ENCODE measurements at places on chromosomes 1 and 21.

- DNase-seq, result no peak
Measured at GRCh38 chr1:29833581-29833980, 597.3 kb downstream of the PTPRU start.

GRCh38 chr1:154760469-154760933 is 109.6 kb downstream of the KCNN3 start:
- no peak for DNase-seq

GRCh38 chr1:16387201-16388188 is 20.5 kb downstream of the SZRD1 start:
- DNase-seq, result no peak

DNA sequence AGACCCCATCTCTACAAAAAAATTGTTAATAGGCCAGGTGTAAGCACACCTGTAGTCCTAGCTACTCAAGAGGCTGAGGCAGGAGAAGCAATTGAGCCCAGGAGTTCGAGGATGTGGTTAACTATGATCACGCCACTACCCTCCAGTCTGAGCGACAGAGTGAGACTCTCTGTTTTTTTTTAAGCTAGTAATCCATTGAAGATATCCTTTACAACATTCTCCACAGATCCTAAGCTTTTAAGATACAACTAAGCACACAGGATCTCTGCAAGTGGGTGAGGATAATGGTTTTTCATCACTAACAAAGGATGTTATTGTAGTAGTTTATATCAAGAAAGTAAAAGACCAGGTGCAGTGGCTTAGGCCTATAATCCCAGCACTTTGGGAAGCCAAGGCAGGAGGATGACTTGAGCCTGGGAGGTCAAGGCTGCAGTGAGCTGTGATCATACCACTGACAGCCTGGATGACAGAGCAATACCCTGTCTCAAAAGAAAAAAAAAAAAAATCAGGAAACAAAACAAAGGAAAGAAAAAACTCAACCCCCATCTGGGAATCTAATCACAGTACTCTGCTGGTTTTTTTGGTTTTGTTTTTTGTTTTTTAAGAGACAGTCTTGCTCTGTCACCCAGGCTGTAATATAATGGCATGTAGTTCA is 166.1 kb downstream of the RERE start:
- DNase-seq, result no peak

DNA sequence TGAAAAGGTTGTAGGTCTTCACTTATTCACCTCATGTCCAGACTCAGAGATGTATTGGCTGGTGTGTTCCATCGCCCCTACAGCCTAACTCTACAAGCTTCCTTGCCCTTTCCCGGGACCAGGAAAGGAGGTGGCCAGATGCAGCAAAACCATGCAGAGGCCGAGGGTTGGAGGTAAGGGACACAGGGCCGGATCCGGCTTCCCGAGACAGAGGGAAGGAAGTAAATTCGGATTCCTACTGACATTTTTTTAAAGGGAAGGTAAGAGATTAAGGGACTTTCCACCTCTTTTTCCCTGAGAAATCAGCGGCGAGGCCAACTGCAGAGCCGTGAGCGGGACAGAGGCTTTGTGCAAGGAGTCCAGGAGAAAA is 12.7 kb downstream of the EPHA10 start:
- no peak for DNase-seq

GRCh38 chr1:172165403-172165802 is 255.1 kb upstream of the C1orf105 start:
- no peak for DNase-seq

DNA sequence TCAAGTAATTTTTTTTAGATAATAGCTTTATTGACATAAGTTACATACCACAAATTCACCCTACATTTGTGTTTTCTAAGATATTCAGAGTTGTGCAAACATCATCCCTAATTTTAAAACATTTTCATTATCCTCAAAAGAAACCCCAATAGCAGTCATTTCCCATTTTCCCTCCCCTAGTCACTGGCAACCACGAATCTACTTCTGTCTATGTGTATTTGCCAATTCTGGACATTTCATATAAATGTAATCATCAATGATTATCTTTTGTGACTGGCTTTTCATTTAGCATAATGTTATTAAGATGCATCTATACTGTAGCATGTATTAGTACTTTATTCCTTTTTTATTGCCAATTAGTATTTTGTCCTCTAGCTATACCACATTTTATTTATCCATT is 88.8 kb upstream of the SLFNL1 start:
- DNase-seq, result no peak

GRCh38 chr1:83857716-83858115 is 141.2 kb downstream of the TTLL7 start:
- DNase-seq, result no peak

DNA sequence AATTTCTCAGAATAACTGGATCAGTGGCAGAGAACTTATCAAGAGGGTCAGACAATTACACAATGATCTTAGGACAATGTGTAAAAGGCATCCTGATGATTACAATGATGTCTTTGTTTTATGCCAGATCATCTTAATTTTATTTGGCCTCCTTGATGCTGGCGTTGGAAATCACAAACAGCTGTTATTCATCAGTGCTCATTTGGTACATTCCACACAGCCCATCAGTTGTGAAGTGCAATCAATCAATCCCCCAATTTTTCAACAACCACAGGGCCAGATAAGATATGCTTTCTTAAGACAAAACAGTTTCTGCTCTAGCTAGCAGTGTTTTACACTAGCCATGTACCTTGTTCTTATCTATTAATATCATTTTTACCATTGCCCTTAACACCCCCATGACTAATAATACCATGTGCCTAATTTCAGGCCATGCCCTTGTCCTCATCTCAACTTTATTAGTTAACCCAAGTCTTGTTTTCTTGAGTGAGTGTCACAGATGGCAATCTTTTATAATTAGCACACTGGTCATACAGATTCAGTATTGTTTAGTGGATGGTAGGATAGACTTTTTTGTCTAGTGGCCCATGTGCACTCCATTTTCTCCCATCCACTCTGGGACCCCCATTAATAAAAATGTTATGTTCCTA is 40.8 kb upstream of the COL24A1 start:
- peak; percentile 5 for DNase-seq

GRCh38 chr1:32881871-32882850 is 4.1 kb upstream of the HPCA start:
- no peak for DNase-seq

DNA sequence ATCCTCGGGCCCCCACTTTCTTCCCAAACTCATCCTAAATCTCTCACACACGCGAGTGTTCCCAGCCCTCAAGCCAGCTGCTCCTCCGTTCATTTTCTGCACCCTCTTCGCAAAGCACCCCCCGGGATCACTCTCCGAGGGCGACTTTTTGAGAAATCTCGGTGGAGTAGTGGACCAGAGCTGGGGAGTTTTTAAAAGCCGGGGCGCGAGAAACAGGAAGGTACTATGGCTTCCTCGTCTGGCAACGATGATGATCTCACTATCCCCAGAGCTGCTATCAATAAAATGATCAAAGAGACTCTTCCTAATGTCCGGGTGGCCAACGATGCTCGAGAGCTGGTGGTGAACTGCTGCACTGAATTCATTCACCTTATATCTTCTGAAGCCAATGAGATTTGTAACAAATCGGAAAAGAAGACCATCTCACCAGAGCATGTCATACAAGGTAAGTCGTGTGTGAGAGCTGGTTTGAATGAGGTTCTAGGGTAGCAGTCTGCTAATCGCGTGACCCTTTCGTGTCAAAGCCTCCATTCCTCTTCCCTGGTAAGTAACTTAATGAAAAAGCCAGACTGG is 800 bp downstream of the DR1 start:
- DNase-seq, result no peak
